ENCODE measurements at places on chromosomes 5 and 9.

DNA sequence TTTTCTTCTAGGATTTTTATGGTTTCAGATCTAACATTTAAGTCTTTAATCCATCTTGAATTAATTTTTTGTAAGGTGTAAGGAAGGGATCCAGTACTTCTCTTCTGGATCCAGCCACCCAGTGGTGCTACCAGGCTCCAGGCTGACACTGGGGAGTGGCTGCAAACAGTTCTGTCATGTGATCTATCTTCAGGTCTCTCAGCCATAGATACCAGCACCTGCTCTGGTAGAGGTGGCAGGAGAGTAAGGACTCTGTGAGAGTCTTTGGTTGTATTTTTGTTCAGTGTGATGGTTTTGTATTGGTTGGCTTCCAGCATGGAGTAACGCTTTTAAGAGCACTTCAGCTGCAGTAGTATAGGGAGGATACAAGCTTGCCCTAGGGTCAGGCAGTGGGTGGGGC lies 205.9 kb downstream of the FGF10 start:
- DNase-seq: no peak

GRCh38 chr5:15834596-15835245 lies 334.7 kb downstream of the FBXL7 start:
- DNase-seq: peak; percentile 87

- DNase-seq: no peak
These were observed 150.3 kb upstream of the SLC24A2 start for GRCh38 chr9:19938990-19939733.

DNA sequence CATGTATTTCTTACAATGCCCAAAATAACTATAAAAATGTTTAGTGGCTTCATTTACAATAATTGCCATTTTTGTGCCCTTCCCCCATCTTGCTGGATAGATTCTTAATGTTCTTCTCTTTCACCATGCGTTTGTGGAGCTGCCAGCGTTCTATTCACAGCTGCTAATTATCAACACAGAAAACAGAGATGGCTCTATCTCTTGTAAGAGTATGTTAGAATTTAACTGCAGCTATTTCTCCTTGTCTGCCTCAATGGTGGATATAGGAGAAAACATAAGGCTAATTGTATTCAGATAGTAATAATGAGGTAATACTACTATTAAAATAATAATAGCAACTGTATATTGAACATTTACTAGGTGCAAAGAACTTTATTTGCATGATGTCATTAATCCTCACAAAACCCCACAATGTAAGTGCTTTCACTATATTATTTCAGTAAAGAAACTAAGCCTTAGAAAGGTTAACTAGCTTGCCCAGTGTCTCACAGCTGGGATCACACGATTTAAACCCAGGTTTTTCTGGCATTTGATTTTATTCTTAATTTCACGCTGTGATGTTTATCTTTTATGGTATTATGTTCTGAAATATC lies 50.1 kb downstream of the JAKMIP2 start:
- DNase-seq: no peak

- DNase-seq: no peak
These were observed 154.1 kb downstream of the PCSK1 start for GRCh38 chr5:96278981-96279380.

DNA sequence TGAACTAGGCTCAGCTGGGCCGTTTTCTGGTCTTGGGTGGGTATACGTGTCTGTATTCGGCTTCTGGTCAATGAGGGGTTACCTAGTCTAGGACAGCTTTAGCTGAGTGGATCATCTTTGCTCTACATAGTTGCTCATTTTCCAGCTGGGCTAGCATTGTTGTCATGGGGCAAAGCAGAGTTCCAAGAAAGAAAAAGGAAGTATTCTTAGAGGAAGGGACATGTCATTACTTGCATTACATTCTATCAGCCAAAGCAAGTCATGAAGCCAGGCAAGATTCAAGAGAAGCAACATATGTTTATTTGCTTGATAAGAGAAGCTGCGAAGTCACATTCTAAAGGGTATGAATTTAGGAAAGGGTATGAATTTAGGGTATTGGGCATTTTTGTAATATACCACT lies 396.5 kb downstream of the ZNF608 start:
- DNase-seq: no peak

- DNase-seq: no peak
These were observed 64.4 kb downstream of the C9orf85 start for GRCh38 chr9:71975833-71976232.

GRCh38 chr5:129771058-129771838 lies 23.4 kb downstream of the MINAR2 start:
- DNase-seq: peak; percentile 32

- no peak for DNase-seq
These were observed 49.1 kb upstream of the TEK start for GRCh38 chr9:27059907-27060306.

DNA sequence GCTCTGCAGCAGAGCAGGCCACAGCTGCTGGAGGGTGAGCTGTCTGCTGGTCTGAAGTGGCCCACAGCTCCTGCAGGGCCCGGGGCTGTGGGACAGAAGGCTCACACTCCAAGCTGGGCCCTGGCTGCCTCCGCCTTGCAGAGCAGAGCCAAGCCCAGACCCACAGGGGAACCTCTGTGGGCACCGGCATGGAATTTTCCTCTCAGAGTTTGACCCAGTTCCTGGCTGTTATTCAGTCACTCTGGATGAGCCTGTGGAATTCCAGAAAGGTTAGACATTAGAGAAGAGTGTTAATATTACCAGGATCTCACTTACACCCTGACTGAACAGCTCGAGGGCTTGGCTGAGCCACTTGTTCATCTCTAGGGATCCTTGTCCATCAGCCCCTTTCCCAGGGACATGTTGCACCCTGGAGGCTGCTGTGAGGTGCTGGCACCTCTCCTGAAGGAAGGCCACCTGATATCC lies 17.5 kb downstream of the IL9 start:
- DNase-seq: no peak

DNA sequence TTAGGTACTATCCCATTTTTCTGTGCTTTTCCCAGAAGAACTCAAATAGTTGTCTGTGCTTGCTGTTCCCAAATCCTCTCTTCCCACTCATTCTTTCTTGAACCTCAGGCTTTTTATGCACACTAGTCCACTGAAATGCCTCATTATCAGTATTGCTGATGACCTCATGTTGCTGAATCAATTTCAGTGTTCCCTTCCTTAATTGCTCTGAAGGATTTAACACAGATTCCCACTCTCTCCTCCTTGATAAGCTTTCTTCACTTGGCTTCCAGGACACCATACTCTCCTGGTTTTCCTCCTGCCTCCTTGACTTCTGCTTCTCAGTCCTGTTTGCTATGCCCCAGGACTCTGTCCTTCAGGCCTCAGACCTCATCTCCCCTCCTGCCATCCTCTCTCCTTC lies 298.5 kb downstream of the ARHGAP26 start:
- no peak for DNase-seq

GRCh38 chr5:40828690-40829661 lies 6.0 kb downstream of the RPL37 start:
- DNase-seq: no peak

DNA sequence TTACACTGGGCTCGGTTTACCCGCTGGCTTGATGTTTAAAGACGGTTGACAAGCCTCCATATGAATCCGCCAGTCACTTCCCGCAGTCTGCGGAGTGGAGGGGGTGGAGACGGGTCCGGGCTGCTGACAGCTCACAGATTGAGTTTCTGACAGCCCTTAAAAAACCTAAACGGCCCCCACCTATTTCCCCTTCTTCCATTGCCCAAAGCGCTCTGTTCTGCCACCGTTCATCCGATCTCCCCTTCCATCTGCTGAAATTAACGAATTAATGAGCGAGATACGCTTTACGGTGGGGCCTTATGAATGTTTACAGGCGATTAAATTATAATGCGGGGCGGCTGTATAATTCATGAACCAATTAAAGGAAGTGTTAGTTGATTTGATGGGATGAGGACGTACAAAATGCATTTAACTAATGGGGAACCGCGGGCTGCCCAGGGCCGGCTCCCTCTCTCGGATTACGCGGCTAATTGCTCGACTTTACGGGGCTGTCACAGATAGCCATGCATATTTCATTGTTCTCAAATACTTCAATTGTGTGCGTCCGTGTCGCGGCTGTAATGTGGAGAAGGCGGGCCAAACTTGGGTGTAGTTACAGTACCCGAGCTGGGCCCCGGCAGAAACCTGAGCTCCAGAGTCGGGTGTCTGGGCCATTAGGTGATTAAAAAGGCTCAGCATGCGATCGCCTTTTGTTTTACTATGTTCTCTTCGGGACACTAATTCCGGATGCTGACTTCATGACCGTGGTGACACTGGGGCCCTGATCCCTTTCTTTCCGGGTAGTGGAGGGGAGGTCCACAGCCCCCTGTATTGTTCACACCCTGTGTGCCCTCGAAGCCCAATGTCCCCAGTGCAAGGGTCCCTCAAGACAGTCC lies 74.9 kb downstream of the GTF3C4 start:
- no peak for DNase-seq

GRCh38 chr5:141515141-141515540 lies 26.3 kb downstream of the PCDHGC5 start:
- DNase-seq: no peak
